ENCODE measurements at places on chromosomes 16 and 17. TPM values are rescaled to one million over a fixed set of nuclear protein-coding genes. Genes with fewer than 3 reads are reported as not detected.

Gene PSMC3IP
- total RNA-seq = 27.6 TPM

Gene ITGA2B
- total RNA-seq = 0.44 TPM

Gene UTS2R
- 0.20 TPM for total RNA-seq

Gene KRT23
- total RNA-seq = not detected

Gene COG7
- total RNA-seq = 24.1 TPM

Gene SOX8
- total RNA-seq = 0.61 TPM

Gene RASD1
- total RNA-seq = 12.9 TPM

Gene MYH10
- total RNA-seq = 15.3 TPM

Measured in activated T-helper 1 cell treated with anti-CD3 and anti-CD28 coated beads, Interleukin-12 subunit alpha, Interleukin-12 subunit beta, Interleukin-2, Interleukin-4 antibody, amounts not matched to agents 30 ng/mL and 10 ng/mL and 1 ng/mL, durations not matched to agents 14 hours and 24 hours and 36 hours (primary cell).